ENCODE measurements at places on chromosomes 7 and 10.

DNA sequence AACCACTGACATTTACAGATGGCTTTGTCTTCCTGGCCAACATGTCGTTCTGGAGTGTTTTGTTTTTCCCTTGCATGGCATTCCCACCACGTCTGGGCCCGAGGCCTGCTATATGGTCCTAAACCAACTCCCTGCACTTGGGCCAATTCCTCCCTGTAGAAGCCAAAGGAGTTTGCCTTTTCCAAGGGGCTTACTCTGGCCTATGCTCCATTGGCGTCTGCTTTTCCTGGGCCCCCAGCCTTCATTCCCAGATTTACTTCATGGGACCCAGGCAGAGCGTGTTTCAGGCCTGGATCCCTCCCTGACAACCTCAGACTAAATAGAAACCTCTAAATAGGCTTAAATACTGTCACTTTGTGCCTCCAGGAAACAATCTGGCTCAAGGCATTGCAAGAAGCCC is 60.7 kb downstream of the MINDY4 start:
- no peak for DNase-seq
- H3K27me3 ChIP-seq = no peaks in the 10 kb centered on the region
- no peaks in the 10 kb centered on the region for H3K36me3 ChIP-seq
- H3K4me1 ChIP-seq = no peaks in the 10 kb centered on the region
- no peak overlapping the region for H3K4me3 ChIP-seq
- no peak overlapping the region for H3K27ac ChIP-seq

- no peak overlapping the region for H3K4me3 ChIP-seq
- DNase-seq = no peak
- H3K36me3 ChIP-seq = no peaks in the 10 kb centered on the region
- H3K27ac ChIP-seq = no peak overlapping the region
- no peaks in the 10 kb centered on the region for H3K4me1 ChIP-seq
- H3K27me3 ChIP-seq = no peaks in the 10 kb centered on the region
Measured at GRCh38 chr7:46576950-46577349, 655.9 kb upstream of the IGFBP3 start.

DNA sequence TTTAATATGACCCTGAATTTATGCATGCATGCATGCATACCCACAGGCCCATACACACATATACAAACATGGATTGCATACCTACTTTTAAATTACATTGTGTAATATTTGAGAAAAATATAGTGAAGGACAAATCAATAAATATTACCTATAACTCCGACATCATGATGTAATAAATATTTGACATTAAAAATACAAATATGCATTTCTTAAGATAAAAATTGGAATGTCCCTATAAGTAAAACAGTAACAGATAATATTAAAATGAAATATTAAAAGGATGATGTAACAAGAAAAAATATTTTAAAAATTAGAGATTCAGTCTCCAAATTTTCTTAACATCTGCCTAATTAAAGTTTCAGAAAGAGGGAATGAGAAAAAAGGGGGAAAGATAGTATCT is 433.0 kb downstream of the MDFIC start:
- H3K4me1 ChIP-seq = no peaks in the 10 kb centered on the region
- no peak overlapping the region for H3K27ac ChIP-seq
- DNase-seq = no peak
- H3K27me3 ChIP-seq = no peaks in the 10 kb centered on the region
- no peak overlapping the region for H3K4me3 ChIP-seq

- no peaks in the 10 kb centered on the region for H3K36me3 ChIP-seq
- no peak for DNase-seq
- no peaks in the 10 kb centered on the region for H3K27me3 ChIP-seq
- no peak overlapping the region for H3K4me3 ChIP-seq
- no peaks in the 10 kb centered on the region for H3K4me1 ChIP-seq
Measured at GRCh38 chr7:44235582-44236332, 35.0 kb downstream of the YKT6 start.

DNA sequence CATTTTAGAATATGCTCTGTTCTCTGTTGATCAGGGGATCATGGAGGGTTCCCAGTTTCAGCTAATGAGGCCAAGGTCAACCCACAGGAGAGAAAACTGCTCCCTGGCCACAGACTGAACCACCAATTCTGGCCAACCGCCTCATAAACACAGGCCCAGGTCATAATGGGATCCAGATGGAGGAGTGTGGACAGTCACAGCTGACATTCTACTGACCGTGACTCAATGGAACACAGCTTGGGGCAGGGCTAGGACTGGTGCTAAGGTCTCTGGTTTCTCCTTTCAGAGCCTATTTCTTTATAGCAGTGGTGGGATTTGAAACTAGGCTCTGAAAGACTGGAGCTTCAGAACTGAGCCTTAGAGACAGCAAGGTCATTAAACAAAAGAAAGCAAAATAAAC is 68.3 kb downstream of the HIPK2 start:
- H3K36me3 ChIP-seq = no peaks in the 10 kb centered on the region
- H3K4me1 ChIP-seq = peaks cover 7% of the 10 kb centered on the region
- H3K27me3 ChIP-seq = no peaks in the 10 kb centered on the region
- no peak overlapping the region for H3K4me3 ChIP-seq
- no peak overlapping the region for H3K27ac ChIP-seq
- DNase-seq = no peak

All from mesendoderm (in vitro differentiated cells).